ENCODE measurements at places on chromosomes 16 and 17.

DNA sequence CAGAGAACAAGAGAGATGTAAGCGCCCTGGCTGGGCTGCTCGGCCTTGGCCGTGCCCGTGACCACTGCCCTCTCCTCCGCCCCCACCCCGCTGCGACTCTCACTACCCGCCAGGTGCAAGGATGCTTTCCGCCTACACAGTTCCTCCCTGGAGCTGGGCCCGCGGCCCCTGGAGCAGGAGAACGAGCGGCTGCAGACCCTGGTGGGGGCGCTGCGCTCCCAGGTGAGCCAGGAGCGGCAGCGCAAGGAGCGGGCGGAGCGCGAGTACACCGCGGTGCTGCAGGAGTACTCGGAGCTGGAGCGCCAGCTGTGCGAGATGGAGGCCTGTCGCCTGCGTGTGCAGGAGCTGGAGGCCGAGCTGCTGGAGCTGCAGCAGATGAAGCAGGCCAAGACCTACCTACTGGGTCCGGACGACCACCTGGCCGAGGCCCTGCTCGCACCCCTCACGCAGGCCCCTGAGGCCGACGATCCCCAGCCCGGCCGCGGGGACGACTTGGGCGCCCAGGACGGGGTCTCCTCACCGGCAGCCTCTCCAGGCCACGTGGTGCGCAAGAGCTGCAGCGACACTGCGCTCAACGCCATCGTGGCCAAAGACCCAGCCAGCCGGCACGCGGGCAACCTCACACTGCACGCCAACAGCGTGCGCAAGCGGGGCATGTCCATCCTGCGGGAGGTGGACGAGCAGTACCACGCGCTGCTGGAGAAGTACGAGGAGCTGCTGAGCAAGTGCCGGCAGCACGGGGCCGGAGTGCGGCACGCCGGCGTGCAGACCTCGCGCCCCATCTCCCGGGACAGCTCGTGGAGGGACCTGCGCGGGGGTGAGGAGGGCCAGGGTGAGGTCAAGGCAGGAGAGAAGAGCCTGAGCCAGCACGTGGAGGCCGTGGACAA lies 9.2 kb upstream of the MRPL58 start:
- no peak for DNase-seq

- no peak for DNase-seq
These were observed 21.1 kb downstream of the EIF4A3 start for GRCh38 chr17:80125656-80126448.

DNA sequence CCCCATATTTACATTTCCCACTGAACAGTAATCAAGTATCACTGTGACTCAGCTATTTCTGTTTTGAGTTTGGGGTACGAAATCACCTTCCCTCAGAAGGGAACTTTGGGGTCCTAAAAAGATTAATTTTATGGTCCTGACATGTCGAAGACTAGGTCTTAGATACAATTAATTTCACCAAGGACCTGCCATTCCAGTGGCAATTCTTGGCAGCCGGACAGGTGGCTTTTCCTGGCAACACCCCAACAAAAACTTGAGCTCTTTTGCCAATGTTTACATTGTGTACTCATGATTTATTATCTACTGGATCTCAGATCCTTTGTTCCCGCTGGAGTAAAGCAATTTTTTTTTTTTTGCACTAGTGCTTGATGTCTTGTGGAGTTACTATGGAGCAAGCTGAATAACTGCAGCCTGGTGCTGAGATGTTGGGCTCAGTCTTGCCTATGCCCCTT lies 14.4 kb downstream of the SLFN5 start:
- no peak for DNase-seq

GRCh38 chr17:37607637-37608331 lies 1.4 kb downstream of the SYNRG start:
- no peak for DNase-seq

All from nucleus accumbens (tissue), 56 donors.